ENCODE measurements at places on chromosomes 2 and 18.

DNA sequence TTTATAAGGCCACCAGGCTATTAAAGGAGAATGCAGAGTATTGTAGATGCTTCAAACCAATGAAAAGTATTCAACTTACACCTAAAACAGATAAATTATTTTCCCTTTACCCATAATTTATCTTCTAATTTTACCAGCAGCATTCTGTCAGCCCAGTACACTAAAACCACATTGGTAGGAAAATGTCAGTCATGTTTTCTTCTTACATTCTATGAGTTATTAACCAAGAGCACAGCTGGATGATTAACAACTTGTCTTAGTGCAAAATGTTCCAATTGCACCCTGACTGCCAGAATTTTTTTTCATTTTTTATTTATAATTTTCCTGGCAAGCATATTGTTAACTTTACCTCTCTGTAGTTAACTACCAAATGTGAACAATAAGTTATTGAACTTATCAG lies 79.0 kb upstream of the WDR75 start:
- no peak for DNase-seq

DNA sequence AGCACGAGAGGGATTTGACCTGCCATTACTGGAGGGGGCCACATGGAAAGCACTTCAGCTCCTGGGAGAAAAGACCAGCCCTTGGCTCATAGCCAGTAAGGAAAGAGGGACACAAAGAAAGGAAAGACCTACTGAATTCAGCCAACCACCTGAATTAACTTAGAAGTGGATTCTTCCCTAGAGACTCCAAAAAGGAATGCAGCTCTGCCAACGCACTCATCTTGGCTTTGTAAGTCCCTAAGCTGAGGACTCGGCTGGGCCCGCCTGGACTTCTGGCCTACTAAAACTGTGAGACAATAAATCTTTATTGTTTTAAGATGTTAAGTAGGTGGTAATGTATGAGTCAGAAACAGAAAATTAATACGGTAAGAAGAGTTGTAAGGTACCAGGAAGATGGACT lies 11.5 kb downstream of the ATF2 start:
- no peak for DNase-seq

DNA sequence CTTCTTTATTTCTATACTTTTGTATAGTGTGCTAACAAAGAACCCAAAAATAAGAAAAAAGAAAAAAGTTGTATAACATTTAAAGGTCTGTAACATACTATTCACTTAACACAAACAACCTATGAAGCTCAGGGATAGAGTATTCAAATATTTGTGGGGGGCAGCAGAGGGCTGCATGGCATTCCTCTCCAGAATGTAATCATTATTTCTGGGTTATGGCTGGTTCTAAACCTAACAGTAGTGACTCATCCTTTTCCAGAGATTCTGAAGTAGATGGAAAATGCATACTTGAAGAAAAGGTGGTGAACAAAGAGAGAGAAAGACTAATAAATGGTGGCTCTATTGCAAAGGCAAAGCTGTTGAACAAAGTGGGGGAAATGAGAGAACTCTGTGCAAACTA lies 249.4 kb downstream of the NRXN1 start:
- DNase-seq = no peak

GRCh38 chr2:71250935-71251334 lies 24.0 kb upstream of the PAIP2B start:
- no peak for DNase-seq

DNA sequence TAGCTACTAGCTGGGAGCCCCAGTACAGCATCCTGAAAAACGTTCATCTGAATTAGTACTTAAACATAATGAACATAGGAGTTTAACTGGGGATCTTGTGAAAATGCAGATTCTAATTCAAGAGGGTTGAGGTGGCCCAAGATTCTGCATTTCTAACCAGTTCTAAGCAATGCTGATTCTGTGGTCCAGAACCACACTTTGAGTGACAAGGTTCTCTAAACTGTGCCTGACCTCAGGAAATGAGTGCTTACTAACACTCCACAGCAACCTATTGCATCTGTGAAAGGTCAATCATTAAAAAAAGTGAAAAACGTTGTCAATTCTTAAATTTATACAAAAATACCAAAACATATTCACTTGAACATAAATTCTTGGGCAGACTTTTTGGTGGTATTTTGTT lies 157.1 kb upstream of the ZFP36L2 start:
- no peak for DNase-seq

DNA sequence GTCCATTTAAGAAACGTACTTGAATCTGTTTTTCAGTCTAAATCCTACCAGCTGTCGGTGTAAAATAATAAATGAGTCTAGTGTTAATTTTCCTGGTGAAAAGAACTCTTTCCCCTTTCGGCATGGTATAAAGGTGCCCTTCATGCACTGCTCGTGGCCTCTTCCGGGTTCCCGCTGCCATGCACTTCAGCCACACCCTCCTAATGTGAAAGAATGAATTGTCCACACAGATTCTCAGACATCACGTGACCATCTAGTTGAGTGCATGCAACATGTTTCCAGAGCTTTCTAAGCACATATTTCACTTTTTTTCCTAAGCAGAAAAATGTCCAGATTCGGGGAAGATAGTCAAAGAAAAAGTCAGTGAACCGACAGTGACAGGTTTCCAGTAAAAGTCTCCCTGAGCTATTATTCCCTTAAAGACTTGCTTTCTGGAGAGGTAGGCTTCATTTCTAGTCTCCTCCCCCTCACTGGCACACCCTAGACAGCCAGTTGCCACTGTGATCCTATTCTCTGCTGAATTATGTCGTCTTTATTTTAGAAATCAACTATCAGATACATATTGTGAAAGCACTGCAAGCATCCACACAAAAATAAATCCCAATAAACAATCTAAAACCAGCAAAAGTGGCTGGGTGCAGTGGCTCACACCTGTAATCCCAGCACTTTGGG lies 65.9 kb upstream of the RPL31 start:
- DNase-seq = no peak

DNA sequence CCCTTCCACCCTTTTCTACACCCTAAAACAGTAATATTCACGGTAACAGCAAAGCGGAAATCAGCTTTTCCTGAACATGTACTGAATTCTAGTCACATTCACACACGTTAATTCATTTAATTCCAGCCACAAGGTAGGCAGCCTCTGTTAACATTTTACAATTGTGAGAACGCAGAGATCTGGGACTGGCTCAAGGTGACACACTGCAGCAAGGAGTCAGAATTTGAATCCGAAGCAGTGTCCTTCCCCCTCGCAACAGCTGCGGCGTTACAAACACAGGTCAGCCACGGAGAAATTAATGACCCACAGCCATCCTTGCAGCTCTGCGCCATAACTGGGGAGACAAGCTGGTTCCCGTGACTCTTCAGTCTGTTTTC lies 818 bp upstream of the SLC20A1 start:
- no peak for DNase-seq

DNA sequence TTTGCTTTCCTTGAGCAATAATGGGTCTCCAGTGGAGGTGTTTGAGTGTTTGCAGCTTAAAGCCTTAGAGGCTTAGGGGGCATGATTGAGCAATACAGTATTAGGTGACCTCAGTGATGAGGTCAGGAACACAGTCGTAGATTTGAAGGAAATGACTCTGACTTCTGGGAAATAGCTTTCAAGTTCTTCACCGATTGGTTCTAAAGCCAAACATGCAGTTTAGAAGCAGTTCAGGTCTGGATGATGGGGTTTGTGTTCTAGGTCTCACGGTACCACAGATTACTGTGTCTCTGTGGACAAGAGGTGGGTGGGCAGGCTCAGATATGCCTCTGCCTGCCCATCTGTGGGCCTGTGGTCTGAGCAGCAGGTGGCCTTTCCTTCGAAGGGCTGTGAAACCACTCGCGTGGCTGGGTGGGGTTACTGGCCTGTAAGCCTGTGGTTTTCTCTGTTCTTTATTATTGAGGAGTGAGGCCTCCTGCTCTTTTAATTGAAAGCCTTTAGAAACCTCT lies 7.8 kb downstream of the MTHFD2 start:
- DNase-seq = peak; percentile 74

- no peak for DNase-seq
These were observed 458.7 kb downstream of the RNF144A start for GRCh38 chr2:7375901-7376300.

GRCh38 chr2:215328066-215328465 lies 16.2 kb downstream of the ATIC start:
- DNase-seq = no peak

- DNase-seq = no peak
These were observed 50.2 kb downstream of the UNC80 start for GRCh38 chr2:209821806-209822205.

DNA sequence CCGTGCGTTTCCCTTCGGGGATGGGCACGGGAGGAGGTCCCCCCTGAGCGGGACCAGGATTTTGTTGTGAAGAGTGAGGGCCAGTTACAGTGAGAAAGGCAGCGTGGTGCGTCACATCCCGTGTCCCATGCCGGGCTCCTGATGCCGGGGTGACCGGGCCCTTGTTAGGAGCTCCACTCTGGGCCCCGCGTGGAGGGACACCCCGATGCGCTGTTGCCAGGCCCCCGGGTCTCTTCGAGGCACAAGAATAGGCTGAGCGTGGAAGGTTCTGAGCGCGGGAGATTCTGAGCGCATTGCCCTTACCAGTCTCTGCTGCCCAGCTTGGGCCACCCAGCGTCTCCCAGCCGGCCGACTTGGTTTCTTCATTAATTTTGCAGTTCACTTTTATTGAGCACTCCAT lies 17.6 kb downstream of the CTDP1 start:
- DNase-seq = no peak

- DNase-seq = no peak
These were observed 48.5 kb upstream of the CCDC195 start for GRCh38 chr2:224764565-224765236.

- DNase-seq = no peak
These were observed 3.9 kb upstream of the SERPINB2 start for GRCh38 chr18:63883617-63884016.

GRCh38 chr2:134083548-134083947 lies 170.3 kb upstream of the MGAT5 start:
- DNase-seq = no peak

- peak; percentile 72 for DNase-seq
These were observed 19.0 kb downstream of the TPGS2 start for GRCh38 chr18:36809590-36810381.

DNA sequence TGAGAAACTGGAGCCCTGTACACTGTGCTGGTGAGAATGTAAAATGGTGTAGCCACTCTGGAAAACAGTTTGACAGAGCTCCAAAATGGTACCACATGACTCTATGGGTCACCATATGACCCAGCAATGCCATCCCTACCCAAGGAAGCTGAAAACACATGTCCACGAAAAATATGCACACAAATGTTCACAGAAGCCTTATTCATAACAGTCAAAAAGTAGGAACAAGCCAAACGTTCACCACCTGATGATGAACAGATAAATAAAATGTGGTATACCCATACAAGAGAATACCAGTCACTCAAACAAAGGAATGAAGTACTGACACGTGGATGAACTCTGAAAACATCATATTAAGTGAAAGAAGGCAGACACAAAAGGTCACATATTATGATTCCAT lies 4.6 kb downstream of the AFG3L2 start:
- DNase-seq = no peak

DNA sequence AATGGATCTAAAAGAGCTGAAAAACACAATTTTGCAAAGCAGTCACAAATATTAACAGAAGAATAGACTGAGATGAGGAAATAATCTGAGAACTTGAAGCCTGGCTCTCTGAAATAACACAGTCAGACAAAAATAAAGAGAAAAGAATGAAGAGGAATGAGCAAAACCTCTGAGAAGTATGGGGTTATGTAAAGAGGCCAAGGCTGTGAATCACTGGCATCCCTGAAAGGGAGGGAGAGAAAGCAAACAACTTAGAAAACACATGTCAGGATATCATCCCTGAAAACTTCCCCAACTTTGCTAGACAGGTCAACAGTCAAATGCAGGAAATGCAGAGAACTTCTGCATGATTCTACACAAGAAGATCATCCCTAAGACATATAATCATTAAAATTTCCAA lies 73.5 kb upstream of the LHCGR start:
- no peak for DNase-seq

- no peak for DNase-seq
These were observed 45.2 kb upstream of the NOSTRIN start for GRCh38 chr2:168757223-168757622.

- no peak for DNase-seq
These were observed 1276.7 kb upstream of the DDX18 start for GRCh38 chr2:116537811-116538210.

DNA sequence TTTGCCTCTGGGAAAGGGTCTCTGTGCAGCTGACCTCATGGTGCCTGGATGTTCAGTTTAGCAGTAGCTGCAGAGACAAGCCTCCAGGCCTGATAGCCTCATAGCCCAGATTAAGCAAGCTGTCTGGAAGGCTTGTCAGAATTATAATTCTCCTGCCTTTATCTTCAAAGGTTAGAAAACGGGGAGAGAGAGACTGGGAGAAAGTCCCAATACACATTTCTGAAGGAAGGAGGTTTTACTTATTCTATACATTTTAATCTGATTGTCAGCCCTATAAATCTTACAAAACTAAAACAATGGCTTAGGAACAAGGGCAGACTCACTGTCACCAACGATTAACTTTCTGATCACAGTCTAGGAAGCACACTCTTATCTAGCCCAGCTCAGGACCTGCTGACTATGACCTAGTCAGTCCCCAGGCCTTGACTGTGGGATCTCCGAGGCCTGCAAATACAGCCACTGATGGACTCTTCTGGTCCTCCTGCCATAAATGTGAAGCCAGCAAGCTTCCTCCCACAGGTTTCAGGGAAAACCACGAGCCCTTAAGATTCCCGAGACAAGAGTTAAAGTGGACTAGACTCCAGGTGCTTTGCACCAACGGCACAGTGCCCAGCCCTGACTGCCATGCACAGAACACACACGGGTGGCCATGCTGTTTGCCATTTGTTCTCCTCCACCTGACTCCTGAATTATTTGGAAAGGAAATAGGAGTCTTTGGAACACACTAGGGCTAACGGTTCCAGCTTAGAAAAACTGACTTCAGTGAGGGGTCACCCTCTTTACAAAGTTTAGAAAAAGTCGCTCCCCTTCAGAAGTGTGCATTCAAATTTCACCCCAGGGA lies 111.4 kb upstream of the SMAD7 start:
- DNase-seq = no peak

DNA sequence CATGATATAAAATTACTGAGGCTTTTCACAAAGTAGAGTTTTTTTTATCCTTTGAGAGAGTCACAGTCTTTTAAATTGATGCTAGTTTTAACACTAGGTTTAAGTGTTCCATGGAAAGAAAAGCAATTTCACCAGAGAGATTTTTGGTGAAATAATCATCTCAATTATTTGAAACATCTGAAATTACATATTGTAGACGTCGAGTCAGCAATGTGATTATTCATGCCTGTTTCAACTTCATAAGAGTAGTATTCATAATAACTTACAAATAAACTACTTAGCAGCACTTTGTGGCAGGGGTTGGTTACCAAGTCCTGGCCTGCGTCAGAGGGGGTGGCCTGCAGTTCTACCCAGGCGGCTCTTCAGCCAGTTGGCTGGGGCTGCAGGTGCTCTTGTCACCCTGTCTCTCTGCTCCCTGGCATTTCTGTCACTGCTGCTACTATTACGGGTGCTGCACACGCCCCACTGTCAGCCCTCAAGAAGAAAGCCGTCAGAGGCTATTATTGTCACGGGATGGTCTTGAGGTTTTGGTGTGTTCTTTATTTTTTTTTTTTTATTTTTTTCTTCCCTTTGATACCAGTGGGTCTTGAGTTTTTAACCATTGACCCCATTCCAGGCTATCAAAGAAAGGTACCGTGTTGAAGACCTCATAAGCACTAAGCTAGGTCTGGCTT lies 50.4 kb downstream of the MALT1 start:
- DNase-seq = no peak

GRCh38 chr2:9748577-9748976 lies 94.7 kb upstream of the TAF1B start:
- peak; percentile 34 for DNase-seq
